ENCODE measurements at places on chromosomes 6 and 20. TPM values are rescaled to one million over a fixed set of nuclear protein-coding genes. Genes with fewer than 3 reads are reported as not detected.

PRR3 gene
- 20.5 TPM for total RNA-seq

PABPC1L gene
- 12.0 TPM for total RNA-seq

ID4 gene
- 109 TPM for total RNA-seq

RBBP9 gene
- 27.7 TPM for total RNA-seq

DOK5 gene
- 19.1 TPM for total RNA-seq

SEMG1 gene
- not detected for total RNA-seq

FAM135A gene
- total RNA-seq = 93.0 TPM

IFT52 gene
- total RNA-seq = 67.3 TPM

GGTLC1 gene
- total RNA-seq = not detected

SMPDL3A gene
- 19.1 TPM for total RNA-seq

GPR6 gene
- 0.59 TPM for total RNA-seq

GRCh38 chr20:25077610-25078169 lies 4.3 kb downstream of the VSX1 start:
- DNase-seq = no peak

DNA sequence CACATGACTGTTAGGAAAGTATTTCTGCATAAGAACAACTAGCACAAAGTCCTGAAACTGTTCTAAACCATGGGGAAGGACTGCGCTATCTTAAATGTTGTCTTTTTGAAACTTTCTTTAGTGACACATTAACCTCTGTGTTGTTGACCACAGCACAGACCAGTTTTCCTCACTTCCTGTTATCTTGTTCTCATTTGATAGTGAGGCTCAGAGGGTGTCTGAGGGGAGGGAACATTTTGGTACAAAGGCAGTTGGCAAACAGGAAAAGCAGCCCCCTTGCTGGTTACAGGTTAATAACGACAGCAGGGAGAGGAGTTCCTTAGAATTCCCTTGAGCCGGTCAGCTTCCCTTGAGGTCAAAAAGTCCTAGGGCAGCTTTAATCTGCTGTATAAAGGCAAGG lies 143.5 kb upstream of the BMP2 start:
- DNase-seq = no peak

DNA sequence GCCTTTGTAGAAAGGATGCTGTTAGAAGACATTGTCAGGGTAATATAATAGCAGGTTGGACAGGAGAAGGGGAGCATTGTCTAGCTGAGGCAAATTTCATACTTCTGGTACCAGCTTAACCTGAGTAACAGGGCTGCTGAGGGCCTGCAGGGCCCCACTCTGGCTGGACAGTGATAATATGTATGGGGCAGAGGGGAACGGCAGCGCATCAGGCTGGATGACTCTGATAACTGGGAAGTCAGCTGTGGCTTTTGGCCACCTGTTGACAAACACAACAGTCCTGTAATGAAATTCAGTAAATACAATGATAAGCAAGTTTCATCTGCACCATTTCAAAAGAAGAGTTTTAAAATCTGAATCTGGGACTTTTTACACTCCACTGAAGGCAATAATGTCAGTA lies 259.9 kb upstream of the CNR1 start:
- no peak for DNase-seq

GRCh38 chr6:117989086-117989485 lies 82.0 kb downstream of the SLC35F1 start:
- DNase-seq = no peak

DNA sequence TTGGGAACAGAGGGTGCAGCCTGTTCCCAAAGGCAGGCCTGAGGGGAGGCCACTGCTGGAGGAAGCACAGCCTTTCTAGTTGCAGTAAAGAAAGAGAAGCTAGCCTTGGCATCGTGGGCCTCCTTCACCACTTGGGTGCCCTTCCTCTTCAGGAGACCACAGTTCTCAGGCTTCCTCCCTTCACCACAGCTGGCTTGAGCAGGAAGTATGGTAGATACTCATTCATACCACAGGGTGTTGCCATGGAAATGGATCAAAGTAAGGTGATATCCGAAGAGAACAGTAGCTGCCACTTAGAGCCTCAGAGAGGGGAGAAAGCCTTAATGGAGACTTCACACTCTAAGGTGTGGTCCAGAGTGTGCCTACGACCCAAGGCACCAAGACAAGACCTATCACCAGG lies 120.4 kb upstream of the RIPOR2 start:
- no peak for DNase-seq

DNA sequence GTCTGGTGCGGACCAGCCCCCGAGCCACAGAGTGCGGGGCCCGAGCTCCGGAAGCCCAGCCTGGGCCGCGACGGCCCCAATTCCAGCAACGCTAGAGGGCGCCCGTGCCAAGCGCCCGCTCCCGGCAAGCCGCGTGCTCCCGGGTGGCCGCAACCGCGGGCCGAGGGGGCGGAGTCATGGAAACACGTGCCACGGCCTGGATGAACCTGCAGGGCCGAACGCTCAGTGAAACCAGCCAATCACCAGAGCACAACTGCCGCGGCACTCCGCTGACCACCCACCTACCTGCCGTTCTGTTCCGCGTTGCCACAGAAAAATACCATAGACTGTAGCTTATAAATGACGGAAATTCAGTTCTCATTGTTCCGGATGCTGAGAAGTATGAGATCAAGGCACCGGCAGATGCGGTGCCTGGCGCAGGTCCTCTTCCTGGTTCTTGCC lies 85.7 kb upstream of the FOXC1 start:
- DNase-seq = peak; percentile 84

- DNase-seq = no peak
Observed at GRCh38 chr20:62117658-62118057, 4.6 kb upstream of the LSM14B start.

- no peak for DNase-seq
Observed at GRCh38 chr20:62355516-62355877, 11.6 kb downstream of the LAMA5 start.

GRCh38 chr6:20716865-20717264 lies 182.6 kb downstream of the CDKAL1 start:
- DNase-seq = no peak

- DNase-seq = no peak
Observed at GRCh38 chr6:123635144-123635543, 1.6 kb downstream of the TRDN start.

- no peak for DNase-seq
Observed at GRCh38 chr20:57156011-57156729, 110.3 kb downstream of the BMP7 start.

GRCh38 chr6:26520237-26520849 lies 17.8 kb upstream of the HMGN4 start:
- no peak for DNase-seq

GRCh38 chr6:7992002-7992815 lies 72.0 kb downstream of the BLOC1S5 start:
- no peak for DNase-seq

- DNase-seq = no peak
Observed at GRCh38 chr20:32727683-32728082, 15.6 kb downstream of the COMMD7 start.

GRCh38 chr20:58634059-58634458 lies 17.0 kb upstream of the STX16 start:
- no peak for DNase-seq

- no peak for DNase-seq
Observed at GRCh38 chr20:824490-824889, 9.0 kb upstream of the FAM110A start.

DNA sequence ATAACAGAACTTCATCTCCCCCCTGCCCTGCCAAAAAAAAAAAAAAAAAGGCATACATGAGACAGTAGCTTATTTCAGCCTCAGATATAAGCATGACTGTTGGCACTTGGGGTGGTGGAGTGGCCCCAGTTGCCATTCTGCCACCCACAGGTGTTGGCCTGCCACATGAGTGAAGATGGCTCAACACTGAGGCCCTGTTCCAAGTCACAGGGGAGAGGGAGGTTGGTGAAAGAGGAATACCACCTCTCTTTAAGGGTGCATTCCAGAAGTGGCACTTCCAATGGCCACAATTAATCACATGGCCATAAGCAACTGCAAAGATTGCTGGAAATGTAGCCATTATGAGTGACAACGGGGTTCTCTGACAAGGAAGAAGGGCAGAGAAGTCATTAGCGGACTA lies 61.9 kb upstream of the JARID2 start:
- DNase-seq = no peak

DNA sequence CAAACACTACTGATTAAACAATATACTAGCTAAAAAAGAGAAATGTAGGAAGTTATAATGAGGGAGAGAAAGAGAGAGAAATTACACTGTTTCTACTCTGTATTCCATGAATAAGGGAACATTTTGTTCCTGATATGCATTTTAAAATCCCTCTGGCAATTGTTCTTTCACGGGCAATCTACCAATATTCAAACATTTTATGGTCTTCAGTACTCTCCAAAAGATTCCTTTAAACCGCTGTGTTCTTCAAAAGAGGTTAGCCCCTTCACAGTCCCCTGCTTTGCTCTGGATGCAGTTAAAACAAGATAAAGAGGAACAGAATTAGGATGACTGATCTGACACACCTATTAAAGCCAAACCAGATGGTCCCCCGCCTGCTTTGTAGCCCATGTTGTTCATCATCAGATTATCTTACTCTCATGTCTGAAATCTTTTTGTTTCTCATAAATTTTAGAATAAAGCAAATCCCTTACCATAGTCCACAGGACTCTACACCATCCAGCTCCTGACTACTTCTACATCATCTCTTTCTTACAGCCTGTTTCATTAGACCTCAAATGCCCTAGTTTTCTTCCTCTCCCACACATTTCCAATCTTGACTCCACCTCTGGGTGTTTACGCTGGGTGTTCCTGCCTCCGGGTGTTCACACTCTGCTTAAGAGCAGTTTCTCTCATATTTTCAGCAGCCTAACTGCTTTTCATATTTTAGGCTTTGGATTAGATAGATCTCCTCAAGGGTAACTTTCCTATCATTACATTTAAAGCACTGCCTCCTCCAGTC lies 399.7 kb downstream of the COL12A1 start:
- DNase-seq = no peak

DNA sequence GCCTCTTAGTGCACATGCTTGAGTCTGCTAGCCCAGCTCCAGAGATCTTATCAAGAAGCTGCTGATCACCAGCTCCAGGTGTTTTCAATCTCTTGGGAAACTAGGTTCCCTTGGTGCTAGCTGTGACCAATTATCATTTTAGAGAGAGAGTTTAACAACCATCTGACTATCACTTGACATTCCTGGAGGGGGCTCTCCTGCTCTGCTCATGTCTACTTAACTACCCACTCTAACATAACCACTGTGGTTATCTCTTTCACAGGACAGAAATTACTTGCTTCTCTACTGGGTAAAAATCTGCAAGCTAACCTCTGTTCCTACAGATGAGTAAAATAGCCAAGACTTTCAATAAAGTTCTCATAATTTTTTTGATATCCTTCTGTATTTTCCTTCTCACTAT lies 823.4 kb upstream of the GJE1 start:
- no peak for DNase-seq

DNA sequence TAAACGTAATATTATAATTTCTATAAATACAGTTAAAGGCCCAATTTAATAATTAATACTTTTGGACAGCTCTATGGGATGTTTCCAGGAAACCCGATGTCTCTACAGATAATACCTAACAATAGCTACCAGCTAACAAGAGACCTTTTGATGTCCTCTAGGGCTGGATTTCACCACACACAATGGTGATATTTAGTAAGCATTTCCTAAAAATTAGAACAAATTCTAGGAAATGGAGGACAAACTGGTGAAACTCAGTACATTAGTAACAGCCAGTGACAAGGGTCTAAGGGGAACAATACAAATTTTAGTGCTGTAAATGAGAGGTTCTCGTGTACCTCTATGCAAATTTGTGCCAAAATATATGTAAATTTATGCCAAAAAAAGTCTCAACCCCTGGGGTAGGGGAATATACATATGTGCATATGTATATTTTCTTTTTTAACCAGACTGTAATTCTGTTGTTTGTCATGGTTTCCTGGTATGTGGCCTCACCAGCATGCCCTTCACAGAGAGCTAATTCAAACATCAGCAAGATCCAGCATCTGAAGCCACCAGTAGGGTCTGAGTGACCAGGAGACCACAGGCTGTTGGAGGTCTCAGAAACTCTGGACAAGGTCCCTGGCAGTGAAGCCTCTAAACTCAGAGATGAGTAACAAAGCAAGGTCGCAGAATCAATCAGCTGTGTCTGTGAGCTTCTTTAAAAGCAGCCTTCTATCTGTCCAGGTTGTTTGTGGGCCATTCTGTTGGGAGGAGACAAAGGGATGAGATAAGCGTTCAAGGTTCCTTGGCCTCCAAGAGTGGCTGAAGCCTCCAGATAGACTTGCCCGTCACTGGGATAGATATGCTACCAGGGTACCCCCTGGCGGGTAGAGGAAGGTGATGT lies 235.1 kb upstream of the RREB1 start:
- DNase-seq = no peak

DNA sequence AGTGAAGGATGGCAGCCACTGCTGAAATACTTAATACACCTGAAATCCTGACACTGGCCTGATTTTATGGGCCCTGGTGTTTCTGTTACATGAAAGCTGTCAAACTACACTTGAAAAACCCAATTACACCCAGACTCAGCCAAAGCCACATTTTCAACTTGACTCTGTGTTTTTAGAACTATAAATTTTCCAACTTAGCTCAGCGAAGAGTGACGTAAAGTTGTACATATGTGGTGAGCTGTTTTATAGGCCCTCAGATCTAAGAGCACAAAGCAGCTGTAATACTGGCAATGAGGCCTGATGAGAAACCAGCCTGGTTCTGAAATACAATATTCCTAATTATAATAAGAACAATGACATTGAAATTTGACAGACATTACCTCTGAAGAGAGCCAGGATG lies 18.6 kb downstream of the SCML4 start:
- DNase-seq = no peak

GRCh38 chr20:24669701-24670100 lies 200.3 kb downstream of the SYNDIG1 start:
- no peak for DNase-seq

DNA sequence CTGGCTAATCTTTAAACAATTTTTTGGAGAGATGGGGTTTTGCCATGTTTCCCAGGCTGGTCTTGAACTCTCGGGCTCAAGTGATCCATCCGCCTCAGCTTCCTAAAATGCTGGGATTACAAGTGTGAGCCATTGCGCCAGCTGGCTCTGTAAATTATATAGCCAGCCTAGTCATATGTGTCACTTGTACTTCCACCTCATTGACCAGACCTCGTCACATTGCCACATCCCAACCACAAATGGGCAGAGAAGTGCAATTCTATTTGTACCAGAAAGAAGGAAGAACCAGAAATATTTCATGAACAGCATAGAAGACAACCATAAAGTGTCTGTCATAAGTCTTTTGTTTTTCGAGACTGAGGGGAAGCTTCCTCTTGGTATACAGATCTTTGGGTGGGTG lies 304.9 kb upstream of the RNF24 start:
- DNase-seq = no peak

DNA sequence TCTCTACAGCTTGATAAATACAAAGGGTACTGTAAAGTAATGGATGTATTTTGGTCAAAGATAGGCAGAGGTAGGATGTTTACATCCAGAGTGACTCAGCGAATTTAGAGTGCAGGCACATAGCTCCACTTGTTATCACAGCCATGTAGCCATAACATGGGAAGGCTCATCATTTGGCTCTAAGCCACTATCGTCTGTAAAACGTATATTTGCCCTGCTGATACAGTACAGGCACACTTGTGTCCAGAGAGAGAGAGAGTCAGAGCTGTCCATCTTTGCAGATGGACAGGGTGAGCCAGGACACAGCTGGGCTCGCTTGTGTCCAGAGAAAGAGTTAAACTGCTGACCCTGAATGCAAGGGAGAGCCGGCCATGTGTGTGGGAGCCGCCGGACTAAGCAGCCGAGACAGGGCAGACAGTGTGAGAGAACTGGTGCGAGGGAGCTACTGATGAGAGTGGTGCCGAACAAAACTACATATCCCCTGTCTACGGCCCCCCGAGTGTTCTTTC lies 619.0 kb downstream of the DOK5 start:
- no peak for DNase-seq

GRCh38 chr6:14206391-14206790 lies 88.8 kb downstream of the CD83 start:
- DNase-seq = no peak

- no peak for DNase-seq
Observed at GRCh38 chr20:6919792-6920468, 152.4 kb downstream of the BMP2 start.
